ENCODE measurements at places on chromosomes 5 and 9. TPM values are rescaled to one million over a fixed set of nuclear protein-coding genes. Genes with fewer than 3 reads are reported as not detected.

The SHOC1 gene
- total RNA-seq, result not detected

The SLCO4C1 gene
- 1.3 TPM for total RNA-seq

The OBP2A gene
- not detected for total RNA-seq

DNA sequence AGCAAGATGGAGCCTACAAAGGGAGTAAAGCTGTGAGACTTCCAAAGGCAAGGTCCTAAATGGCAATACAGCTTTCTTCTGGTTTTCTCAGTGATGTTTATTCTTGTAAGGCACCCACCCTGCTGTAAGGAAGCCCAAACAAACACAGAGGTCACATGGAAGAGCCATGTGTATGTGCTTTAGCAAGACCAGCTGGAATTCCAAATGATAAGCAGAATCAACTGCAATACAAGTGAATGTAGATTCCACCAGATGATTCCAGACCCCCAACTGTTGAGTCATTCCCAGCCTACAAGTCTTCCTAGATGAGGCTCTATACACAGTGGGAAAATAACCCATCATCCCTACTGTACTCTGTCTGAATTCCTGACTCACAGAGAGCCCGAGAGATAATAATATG is 122.8 kb downstream of the DEPDC1B start:
- no peaks in the 10 kb centered on the region for H3K36me3 ChIP-seq
- no peaks in the 10 kb centered on the region for H3K4me1 ChIP-seq
- H3K27me3 ChIP-seq, result no peaks in the 10 kb centered on the region
- no peak overlapping the region for H3K4me3 ChIP-seq

DNA sequence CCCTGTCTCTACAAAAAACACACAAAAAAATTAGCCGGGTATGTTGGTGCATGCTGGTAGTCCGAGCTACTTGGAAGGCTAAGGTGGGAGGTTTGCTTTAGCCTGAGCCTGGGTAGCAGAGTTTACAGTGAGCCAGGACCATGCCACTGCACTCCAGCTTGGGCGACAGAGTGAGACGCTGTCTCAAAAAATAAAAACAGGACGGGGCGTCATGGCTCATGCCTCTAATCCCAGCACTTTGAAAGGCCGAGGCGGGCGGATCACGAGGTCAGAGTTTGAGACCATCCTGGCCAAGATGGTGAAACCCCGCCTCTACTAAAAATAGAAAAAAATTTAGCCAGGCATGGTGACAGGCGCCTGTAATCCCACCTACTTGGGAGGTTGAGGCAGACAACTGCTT is 40.3 kb downstream of the UBE2D2 start:
- no peaks in the 10 kb centered on the region for H3K4me1 ChIP-seq
- DNase-seq, result no peak
- H3K4me3 ChIP-seq, result no peak overlapping the region
- no peak overlapping the region for H3K27ac ChIP-seq
- H3K36me3 ChIP-seq, result no peaks in the 10 kb centered on the region
